Mesenteric fat pad (tissue), 1 donor: ENCODE measurements at places on chromosomes 1 and 21. TPM values are rescaled to one million over a fixed set of nuclear protein-coding genes. Genes with fewer than 3 reads are reported as not detected.

Gene LYPD8
- not detected for total RNA-seq

Gene NTMT2
- total RNA-seq: not detected

Gene LCE1C
- not detected for total RNA-seq

Gene TMEM52
- 1.5 TPM for total RNA-seq

Gene AJAP1
- 0.55 TPM for total RNA-seq

Gene OLIG2
- not detected for total RNA-seq

Gene IFNLR1
- total RNA-seq: 0.22 TPM

Gene CA6
- total RNA-seq: not detected

Gene USH2A
- not detected for total RNA-seq

Gene THAP3
- total RNA-seq: 13.3 TPM

Gene RAD54L
- total RNA-seq: not detected

Gene UBL4B
- total RNA-seq: not detected

Gene CADM3
- total RNA-seq: 6.5 TPM

Gene ALX3
- not detected for total RNA-seq

Gene FAM78B
- total RNA-seq: 1.7 TPM

Gene SV2A
- 2.0 TPM for total RNA-seq

Gene LRRC39
- total RNA-seq: 1.0 TPM

Gene TMEM61
- not detected for total RNA-seq

Gene PSRC1
- total RNA-seq: 0.90 TPM

Gene F5
- 3.8 TPM for total RNA-seq

Gene FAM151A
- total RNA-seq: 0.84 TPM

Gene RBM11
- total RNA-seq: not detected

Gene C1QC
- 491 TPM for total RNA-seq

Gene LHX4
- 0.06 TPM for total RNA-seq

Gene SYCP1
- not detected for total RNA-seq

Gene METTL18
- 4.0 TPM for total RNA-seq

Gene OLFML2B
- total RNA-seq: 29.5 TPM

Gene SPRR2G
- not detected for total RNA-seq

Gene HJV
- not detected for total RNA-seq

Gene NHLH1
- 0.42 TPM for total RNA-seq

Gene LCE2C
- total RNA-seq: not detected

Gene FMO1
- total RNA-seq: 0.58 TPM

Gene AK5
- total RNA-seq: not detected

Gene SMIM34
- total RNA-seq: not detected

Gene MPZ
- total RNA-seq: 5.5 TPM

Gene SERPINC1
- total RNA-seq: not detected
